ENCODE measurements at places on chromosomes 3 and 15.

DNA sequence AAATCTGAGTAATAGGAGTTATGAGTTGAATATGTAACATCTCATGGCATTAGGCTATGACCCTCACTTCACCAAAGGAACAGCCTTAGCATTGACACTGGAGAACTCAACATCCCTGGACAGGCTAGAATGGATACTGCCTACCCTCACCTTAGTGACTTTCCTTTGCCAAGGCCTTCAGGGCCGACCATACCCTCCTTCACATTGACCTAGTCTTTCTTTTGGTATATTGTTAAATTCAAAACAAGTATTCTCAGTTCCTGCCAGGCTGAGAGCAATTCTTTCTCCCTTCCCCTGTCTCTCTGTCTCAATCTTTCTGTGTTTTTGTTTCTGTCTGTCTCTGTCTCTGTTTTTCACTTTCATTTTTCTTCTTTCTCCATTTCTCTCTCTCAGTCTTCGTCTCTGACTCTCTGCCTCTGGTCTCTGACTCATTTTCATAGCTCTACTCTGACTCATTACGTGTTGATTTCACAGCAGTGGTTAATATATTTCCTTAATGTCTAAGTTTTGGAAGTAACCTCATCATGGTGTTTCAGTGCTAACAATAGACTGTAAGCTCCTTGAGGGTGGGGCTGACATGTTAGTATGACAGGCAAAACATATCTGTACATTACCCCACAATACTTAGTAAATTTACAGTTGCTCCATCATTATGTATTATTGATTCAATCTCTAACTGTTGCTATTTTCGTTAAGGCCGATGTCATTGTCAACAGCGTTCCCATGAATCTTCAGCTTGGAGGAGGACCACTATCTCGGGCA is 32.5 kb downstream of the PARP15 start:
- no peak for DNase-seq

- DNase-seq = no peak
Observed at GRCh38 chr15:42199126-42199525, 9.0 kb downstream of the VPS39 start.

- no peak for DNase-seq
Observed at GRCh38 chr3:56370991-56371775, 97.1 kb downstream of the ERC2 start.

DNA sequence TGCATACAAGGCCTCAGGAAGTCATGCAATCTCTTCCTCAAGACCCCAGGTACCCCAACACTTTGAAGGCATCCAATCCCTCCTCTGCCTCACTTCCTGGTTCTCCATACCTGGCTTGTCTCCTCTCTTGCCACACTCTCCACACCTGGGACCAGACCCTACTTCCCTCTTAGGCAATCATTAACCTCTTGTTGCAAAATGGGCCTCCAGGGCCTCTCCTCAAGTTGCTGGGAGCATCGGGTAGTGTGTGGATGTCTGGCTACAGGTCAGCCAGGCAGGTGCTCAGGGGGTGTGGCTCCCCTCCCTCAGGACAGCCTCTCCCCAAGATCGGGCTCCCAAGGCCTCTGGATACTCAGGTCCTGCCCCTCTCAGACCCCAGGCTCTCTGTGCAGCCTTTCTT is 8.6 kb downstream of the PLA2G4E start:
- DNase-seq = no peak

DNA sequence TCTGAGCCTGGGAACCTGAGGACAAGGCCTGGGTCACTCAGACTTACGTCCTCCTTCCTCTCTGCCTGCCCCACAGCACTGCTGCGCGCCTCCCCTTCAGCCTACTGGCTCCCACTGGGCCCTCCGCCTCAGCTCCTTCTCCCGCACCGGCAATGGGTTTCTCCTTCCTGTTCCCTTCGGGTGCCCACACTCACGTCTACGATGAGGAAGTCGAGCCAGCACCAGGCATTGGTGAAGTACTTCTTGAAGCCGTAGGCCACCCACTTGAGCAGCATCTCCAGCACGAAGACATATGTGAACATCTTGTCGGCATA is 70.0 kb downstream of the EXOG start:
- DNase-seq = no peak

- no peak for DNase-seq
Observed at GRCh38 chr3:127034990-127035652, 52.2 kb downstream of the PLXNA1 start.

GRCh38 chr15:71239592-71240364 is 124.5 kb downstream of the THSD4 start:
- no peak for DNase-seq
